ENCODE measurements at places on chromosomes 2 and 18. TPM values are rescaled to one million over a fixed set of nuclear protein-coding genes. Genes with fewer than 3 reads are reported as not detected.

The ABCG5 gene
- not detected for total RNA-seq

The TMEM37 gene
- 0.52 TPM for total RNA-seq

The MATN3 gene
- 0.05 TPM for total RNA-seq

The MOGAT1 gene
- not detected for total RNA-seq

The HOXD12 gene
- total RNA-seq = not detected

The LRRTM1 gene
- not detected for total RNA-seq

The RAB27B gene
- 1.5 TPM for total RNA-seq

The CRIM1 gene
- 9.1 TPM for total RNA-seq

The TRAPPC8 gene
- total RNA-seq = 54.6 TPM

The CEP76 gene
- 14.4 TPM for total RNA-seq

The RIT2 gene
- total RNA-seq = not detected

The PPM1B gene
- total RNA-seq = 36.3 TPM

The MGAT4A gene
- total RNA-seq = 42.9 TPM

The FSHR gene
- total RNA-seq = not detected

The SLC8A1 gene
- 20.4 TPM for total RNA-seq

The CNDP2 gene
- total RNA-seq = 55.2 TPM

The PKDCC gene
- total RNA-seq = 77.8 TPM

The SP5 gene
- total RNA-seq = 0.24 TPM

The SLC4A3 gene
- 0.47 TPM for total RNA-seq

The ERCC3 gene
- 31.2 TPM for total RNA-seq

The SCN1A gene
- total RNA-seq = 0.09 TPM

The IL1F10 gene
- not detected for total RNA-seq

The C2orf66 gene
- total RNA-seq = 0.05 TPM

The PDE11A gene
- total RNA-seq = 0.14 TPM

The GALNT14 gene
- 1.3 TPM for total RNA-seq

The MAB21L4 gene
- 1.1 TPM for total RNA-seq
